ENCODE measurements at places on chromosomes 5 and 9.

DNA sequence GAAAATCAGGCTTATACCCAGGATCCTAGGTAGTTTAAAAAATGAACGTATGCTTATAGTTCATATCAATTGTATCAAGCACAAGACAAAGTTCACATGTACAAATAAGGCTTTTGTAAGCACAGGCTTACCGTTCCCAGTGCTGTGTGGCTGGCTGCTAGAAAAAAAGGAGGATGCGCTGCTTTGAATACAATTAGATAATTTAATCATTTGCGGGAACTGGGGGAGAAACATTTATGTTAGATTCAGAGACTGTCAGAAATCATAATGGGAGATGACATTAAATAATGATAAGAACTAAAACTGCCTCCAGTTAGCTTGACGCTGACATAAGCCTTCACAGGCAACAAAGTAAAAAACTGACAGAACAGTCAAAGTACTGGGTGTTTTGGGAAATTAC lies 93.2 kb downstream of the FNBP1 start:
- DNase-seq = no peak

- DNase-seq = no peak
Observed at GRCh38 chr5:9056046-9056445, 489.8 kb downstream of the SEMA5A start.

- DNase-seq = no peak
Observed at GRCh38 chr5:149432911-149433401, 53.9 kb upstream of the IL17B start.

DNA sequence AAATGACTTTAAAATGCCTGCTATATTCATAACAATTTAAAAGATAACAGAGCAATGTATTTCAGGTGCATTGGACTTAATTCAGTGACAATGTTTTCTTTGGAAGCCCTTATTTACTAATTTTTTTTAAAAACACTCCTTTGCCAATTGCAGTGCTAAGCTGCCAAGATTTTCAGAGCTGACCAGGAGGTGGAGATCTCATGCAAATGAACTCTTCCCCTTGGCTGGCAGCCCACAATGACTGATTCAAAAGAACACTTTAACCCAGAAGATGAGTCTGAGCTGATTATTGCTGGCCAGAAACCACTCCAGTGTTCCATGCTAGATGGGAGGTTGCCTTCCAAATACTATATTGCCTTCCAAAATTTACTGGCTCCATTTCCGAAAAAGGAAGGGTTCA lies 128.3 kb upstream of the CCNH start:
- peak; percentile 69 for DNase-seq

- peak; percentile 87 for DNase-seq
Observed at GRCh38 chr9:130042885-130043653, at the start of gene FNBP1. Gene FNBP1 (minus strand): TSS chr9:130043189. CDS start chr9:130042975, 214 bp downstream.

DNA sequence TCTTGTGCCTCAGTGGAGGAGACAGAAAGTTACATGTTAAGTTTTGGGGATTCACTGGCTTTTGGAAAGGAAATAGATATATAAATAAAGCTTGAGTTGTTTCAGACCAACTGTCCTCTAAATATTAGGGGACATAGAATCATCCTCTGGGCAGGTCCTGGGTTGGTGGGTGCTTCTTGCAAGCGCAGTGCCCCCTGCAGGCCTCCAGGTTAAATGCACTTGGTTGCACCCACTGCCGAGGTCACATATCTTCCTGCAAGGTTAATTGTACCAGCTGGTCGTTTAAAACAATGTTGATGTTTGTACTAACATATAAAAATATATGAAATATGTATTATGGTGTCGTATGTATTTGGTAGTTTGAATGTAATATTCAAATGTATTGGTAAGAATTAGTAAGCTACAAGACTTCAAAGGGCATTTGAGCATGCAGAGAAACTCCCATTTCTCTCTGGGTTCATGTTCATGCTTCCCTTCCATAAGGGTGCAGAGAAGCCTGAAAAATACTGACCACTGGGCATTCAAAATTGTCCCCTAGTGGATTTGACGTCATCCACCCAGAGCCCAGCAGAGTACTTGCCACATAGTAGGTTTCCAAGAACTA lies 87.0 kb downstream of the ZNF618 start:
- peak; percentile 17 for DNase-seq

- peak; percentile 46 for DNase-seq
Observed at GRCh38 chr9:131402738-131403492, 9.0 kb downstream of the PRRC2B start.

GRCh38 chr5:151612689-151613427 lies 21.7 kb upstream of the FAT2 start:
- DNase-seq = peak; percentile 96

- DNase-seq = peak; percentile 27
Observed at GRCh38 chr9:33155393-33155792, 11.7 kb downstream of the B4GALT1 start.

- no peak for DNase-seq
Observed at GRCh38 chr9:33311953-33312352, 21.6 kb downstream of the NFX1 start.

DNA sequence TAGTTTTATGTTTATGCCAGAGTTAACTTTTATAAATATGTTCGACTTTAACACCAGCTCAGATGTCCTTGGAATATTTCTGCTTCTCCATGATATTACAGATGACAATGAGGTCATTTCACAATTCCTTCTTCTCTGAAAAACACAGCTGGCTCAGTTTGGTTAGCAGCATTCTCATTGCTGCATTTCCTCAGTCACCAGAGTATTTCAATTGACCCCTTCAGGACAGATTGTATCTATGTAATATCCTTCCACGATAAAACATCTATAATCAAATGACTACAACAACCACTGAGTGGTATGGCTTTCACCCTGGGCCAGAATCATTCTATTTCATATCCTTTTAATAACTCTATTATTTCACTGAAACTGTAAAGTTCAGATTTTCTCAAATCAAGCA lies 148.7 kb downstream of the OXCT1 start:
- DNase-seq = no peak

- no peak for DNase-seq
Observed at GRCh38 chr5:154937186-154937717, 759 bp downstream of the GEMIN5 start.

GRCh38 chr5:125348221-125348692 lies 601.8 kb upstream of the ZNF608 start:
- no peak for DNase-seq

- DNase-seq = no peak
Observed at GRCh38 chr9:31136524-31136923, 1247.9 kb upstream of the ACO1 start.

DNA sequence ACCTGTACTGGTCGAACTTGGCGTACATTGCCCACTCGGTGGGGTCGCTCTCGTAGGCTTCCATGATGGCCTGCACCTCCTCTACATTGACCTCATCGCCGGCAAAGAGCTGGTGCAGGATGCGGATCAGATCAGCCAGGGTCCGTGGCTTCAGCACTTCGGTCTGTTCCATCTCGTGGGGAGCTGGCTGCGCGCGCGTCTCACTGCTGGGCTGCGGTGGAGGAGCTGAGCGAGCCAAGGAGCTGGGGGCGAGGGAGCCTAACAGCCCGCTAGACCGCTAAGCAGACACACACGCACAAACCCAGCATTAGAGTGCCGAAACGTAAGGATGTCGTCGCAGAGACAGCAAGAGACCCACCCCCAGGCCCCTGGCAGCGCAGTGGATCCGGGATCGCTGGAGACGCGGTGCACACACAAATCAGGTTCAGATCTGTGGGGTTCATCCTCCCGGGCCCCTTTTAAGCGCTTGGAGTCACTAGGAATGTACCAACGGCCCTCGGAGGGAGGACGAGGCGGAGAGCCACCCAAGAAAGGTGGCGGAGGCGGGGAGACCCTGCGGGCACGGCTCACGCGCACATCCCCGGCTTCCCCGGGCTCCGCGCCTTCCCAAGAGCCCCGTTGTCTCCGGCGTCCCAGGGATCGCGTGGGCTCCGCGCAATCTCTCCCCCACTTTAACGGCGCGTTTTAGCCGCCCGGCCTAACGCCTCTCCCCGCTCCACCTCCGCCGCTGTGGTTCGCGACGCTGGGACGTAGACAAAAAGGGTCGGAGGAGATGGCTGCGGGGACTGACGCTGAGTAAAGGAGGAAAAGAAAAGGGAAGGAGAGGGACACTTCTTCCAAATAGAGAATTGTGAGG lies at the start of gene CDO1:
Gene CDO1, minus strand, starts transcription at position 434 of the 856 bp plus-strand sequence. Its CDS starts 262 bp downstream, at position 172.
- DNase-seq = peak; percentile 7

DNA sequence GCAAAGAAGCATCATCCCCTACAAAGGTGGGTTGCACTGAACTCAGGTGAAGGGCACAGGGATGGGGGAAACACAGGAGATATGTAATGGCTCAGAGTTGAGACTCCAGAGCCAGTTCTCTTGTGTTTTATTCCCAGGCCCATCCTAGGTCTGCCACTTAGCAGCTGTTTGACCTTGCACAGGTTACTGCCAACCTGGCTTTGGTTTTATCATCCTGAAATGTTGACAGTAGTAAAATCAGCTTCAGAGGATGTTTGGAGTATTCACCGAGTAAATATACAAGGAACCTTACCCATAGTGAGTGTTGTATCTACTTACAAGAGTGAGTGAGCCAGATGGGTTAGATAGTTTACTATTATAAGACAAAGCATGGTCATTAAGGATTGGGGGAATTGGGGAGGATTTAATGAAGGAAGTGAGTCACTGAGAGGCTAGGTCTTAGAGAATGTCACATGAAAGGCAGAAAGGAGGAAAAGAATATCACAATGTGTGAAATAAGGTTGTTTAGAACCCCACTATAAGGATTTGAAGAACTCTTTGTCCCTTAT lies 141.3 kb downstream of the MAN2A1 start:
- no peak for DNase-seq

Data from kidney glomerular epithelial cell (primary cell).